ENCODE measurements at places on chromosomes 5 and 9. TPM values are rescaled to one million over a fixed set of nuclear protein-coding genes. Genes with fewer than 3 reads are reported as not detected.

The LCN15 gene
- polyA plus RNA-seq, result 0.20 TPM

The PGM5 gene
- polyA plus RNA-seq, result 52.1 TPM

The CDHR2 gene
- polyA plus RNA-seq, result not detected

The FRRS1L gene
- 6.6 TPM for polyA plus RNA-seq

The SOWAHA gene
- polyA plus RNA-seq, result 0.10 TPM

The SLC25A2 gene
- polyA plus RNA-seq, result not detected

The ADAMTSL1 gene
- 15.9 TPM for polyA plus RNA-seq

The DNAJC21 gene
- 49.4 TPM for polyA plus RNA-seq

The DBN1 gene
- 274 TPM for polyA plus RNA-seq

The AIF1L gene
- polyA plus RNA-seq, result 25.9 TPM

The LCN9 gene
- polyA plus RNA-seq, result not detected

The SLC36A3 gene
- not detected for polyA plus RNA-seq

The MYMK gene
- 42.2 TPM for polyA plus RNA-seq

The PCDHA1 gene
- not detected for polyA plus RNA-seq

The HACD4 gene
- polyA plus RNA-seq, result 2.1 TPM

The INSL6 gene
- 0.61 TPM for polyA plus RNA-seq

The TBCA gene
- polyA plus RNA-seq, result 297 TPM

The CDKN2B gene
- 0.67 TPM for polyA plus RNA-seq

The PKD2L2 gene
- 0.44 TPM for polyA plus RNA-seq

The PPP3R2 gene
- polyA plus RNA-seq, result not detected

The GABRA1 gene
- polyA plus RNA-seq, result not detected

The NPR3 gene
- 20.2 TPM for polyA plus RNA-seq

The SLC6A7 gene
- 0.24 TPM for polyA plus RNA-seq

The CAMLG gene
- 53.8 TPM for polyA plus RNA-seq

The IZUMO3 gene
- not detected for polyA plus RNA-seq

The PSAT1 gene
- polyA plus RNA-seq, result 40.1 TPM

The TLE1 gene
- 71.7 TPM for polyA plus RNA-seq

The ZFP2 gene
- 2.6 TPM for polyA plus RNA-seq

The HSPB3 gene
- 113 TPM for polyA plus RNA-seq

The PDCD1LG2 gene
- polyA plus RNA-seq, result 0.92 TPM

The GPR150 gene
- polyA plus RNA-seq, result 0.17 TPM

The FAM120AOS gene
- polyA plus RNA-seq, result 41.9 TPM

The FAM193B gene
- 121 TPM for polyA plus RNA-seq

The PCDHGA9 gene
- 3.5 TPM for polyA plus RNA-seq

The ELAVL2 gene
- 2.5 TPM for polyA plus RNA-seq

Data from muscle of arm (tissue), 14 donors.